ENCODE measurements at places on chromosomes 12 and 14.

DNA sequence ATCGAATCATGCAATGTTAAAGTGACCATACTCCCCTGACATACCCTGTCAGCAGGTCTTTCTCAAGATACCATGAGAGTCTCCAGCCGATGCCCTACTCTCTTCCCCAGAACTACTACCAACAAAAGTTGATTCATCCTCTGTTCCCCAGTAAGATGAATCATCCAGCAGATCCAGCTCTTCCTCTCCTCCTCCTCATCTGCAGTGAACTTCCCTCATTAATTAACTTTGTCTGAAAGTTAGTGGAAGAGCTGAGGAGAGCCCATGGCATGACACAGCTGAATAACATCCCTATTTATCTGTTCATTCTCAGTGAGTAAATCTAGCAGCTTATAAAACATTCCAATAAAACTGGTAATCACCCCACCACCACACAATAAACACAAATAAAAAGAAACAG, 213.4 kb downstream of the EGLN3 start:
- DNase-seq, result no peak

GRCh38 chr12:105273601-105274000, 37.6 kb upstream of the APPL2 start:
- no peak for DNase-seq

- DNase-seq, result no peak
These were observed 49.0 kb downstream of the TMEM117 start for GRCh38 chr12:43884683-43885410.

DNA sequence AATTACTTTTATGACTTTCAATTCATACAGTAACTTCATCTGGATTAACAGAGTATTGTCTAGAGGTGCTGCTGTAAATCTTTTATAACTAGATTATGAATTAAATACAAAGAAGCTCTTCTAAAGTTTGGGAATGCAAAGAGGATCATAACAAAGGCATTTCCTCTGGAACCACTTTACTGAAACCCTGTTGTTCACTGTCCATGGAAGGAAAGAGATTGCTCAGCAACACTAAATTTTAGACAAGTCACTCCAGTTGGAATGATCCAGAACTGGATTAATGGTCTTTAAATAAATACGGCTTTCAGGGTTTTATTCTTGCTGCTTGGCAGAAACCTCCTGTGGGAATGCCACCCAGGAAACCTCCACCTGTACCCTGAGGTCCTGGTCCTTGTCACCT, 250.6 kb downstream of the KSR2 start:
- no peak for DNase-seq

- no peak for DNase-seq
These were observed 4.3 kb downstream of the MBIP start for GRCh38 chr14:36316131-36316530.

GRCh38 chr12:84397846-84398245, 514.8 kb downstream of the SLC6A15 start:
- DNase-seq, result no peak

DNA sequence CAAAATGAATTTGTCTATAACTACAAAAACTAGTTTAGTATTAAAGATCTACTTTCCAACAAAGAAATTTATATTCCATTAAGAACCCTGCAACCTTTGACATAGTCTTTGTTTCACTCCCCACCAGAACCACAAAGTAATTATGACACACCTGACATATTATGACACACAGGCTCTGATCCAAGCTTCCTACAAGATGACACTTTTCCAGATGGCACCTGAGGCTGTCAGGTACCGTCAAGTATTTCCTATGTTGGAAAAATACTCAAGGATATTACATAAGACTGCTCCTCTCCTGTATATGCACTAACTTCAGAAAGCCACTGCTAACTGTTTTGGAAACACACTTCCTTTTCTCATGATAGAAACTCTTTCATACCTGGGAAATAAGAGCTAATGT, 38.9 kb downstream of the STXBP6 start:
- no peak for DNase-seq

- no peak for DNase-seq
These were observed 83.3 kb downstream of the SCARB1 start for GRCh38 chr12:124780336-124780735.

DNA sequence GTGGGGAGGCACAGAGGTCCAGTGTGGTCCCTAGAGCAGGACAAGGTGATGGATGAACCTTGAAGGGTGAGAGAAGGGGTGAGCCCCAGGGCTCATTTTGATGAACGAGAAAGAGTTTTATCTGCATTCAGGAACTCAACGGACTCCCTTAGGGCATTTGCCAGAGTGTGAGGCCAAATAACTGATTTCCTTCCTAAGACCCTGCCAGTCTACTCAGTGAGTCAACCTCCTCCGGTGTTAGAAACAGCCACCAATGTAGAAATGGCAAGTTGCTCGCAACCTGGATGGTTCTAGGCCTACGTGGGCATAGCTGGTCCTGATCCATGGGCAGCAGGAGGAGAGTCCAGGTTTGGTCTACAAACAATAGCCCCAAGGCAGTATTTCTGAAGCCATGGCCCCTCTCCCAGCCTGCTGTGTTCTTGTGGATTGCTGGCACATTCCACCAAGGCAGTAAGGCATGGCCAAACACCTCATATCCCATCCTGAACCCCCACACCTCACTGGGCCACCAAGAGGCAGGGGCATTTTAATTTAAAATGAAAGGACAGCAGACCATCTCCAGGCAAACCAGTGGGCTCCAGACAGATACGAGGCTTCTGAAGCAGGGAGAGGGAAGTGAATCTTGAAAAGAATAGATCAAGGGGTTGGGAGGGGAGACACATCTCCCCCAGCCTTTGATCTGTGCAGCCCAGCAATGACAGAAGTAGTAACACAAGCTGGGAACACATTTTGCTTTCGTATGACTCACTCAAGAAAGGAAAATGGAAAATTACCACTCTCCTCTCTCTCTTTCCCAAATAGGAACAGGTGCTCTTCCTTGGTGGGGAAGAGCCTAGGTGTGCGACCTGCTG, 25.4 kb upstream of the TESC start:
- DNase-seq, result no peak
